Astrocyte of the spinal cord (primary cell): ENCODE measurements at places on chromosomes 12 and 14.

GRCh38 chr12:43325786-43326185 is 226.2 kb downstream of the ADAMTS20 start:
- no peak for DNase-seq

- DNase-seq: peak; percentile 35
Observed at GRCh38 chr14:91482263-91483013, 27.7 kb downstream of the PPP4R3A start.

- peak; percentile 79 for DNase-seq
Observed at GRCh38 chr12:6547987-6548386, 7.9 kb downstream of the IFFO1 start.

DNA sequence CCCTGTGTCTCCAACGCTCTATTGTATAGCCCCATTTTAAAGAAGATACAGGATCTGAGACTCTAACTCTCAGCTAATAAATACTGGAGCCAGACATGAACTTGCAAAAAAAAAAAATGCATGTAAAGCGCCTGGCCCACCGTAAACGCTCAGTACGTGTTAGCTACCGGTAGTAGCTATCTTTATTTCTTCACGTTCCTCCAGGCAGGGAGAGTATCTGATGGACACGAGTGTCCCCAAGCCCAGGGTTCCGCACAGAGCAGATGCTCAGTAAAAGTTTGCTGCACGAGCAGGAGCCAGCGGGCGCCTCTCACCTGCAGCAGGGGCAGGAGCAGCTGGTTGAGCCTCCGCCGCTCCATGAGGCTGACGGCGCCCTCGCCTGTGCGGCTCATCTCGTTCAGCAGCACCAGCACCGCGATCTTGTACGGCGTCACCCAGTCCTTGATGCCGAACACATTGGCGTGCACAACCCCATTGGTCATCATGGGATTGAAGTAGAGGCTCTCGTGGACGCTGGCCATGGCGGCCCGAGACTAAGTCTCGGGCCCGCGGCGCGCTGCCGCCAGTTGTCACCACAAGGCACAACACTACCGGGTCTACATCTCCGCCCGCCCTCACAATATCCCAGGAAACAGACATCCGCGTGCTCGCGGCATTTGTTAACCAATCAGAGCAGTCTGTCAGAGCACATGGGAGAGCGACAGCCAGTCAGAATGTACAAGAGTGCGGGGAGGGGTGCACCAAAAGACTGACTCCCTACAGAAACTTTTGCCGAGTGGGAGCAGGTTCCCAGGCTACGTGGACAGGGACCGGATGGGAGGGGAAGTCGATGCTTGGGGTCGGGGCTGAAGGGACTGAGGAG is at the start of gene ANAPC5:
Gene ANAPC5, minus strand, starts transcription at position 592 of the 862 bp plus-strand sequence. Its CDS starts 71 bp downstream, at position 521.
- DNase-seq: peak; percentile 99

- no peak for DNase-seq
Observed at GRCh38 chr14:53190938-53191337, 37.8 kb upstream of the DDHD1 start.

DNA sequence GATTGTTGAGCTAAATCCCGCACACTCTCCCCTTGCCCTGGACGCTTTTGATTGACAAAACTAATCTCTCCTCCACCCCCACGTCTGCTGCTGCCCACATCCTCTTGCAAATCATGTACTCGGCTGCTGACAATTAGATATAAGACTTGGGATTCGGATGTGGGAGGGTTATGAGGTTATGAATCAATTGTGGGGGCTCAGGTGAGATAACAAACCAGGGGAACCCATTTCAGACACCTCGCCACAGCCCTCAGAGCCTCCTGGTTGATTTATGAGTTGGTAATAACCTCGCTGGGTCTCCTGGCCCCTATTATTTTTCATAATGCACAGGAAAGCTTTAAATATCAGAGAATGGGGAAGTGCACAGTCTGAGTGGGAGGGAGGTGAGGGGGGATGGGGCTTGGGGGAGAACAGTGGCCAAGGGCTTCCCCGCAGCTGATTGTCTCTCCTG is 449.9 kb downstream of the DPF3 start:
- DNase-seq: no peak

- DNase-seq: no peak
Observed at GRCh38 chr14:27372771-27373170, 774.9 kb upstream of the NOVA1 start.

GRCh38 chr12:117127933-117128823 is 29.0 kb upstream of the TESC start:
- DNase-seq: no peak

- peak; percentile 53 for DNase-seq
Observed at GRCh38 chr14:67704484-67705089, 2.9 kb downstream of the RDH12 start.

GRCh38 chr12:12642916-12643315 is 31.2 kb downstream of the CREBL2 start:
- no peak for DNase-seq

DNA sequence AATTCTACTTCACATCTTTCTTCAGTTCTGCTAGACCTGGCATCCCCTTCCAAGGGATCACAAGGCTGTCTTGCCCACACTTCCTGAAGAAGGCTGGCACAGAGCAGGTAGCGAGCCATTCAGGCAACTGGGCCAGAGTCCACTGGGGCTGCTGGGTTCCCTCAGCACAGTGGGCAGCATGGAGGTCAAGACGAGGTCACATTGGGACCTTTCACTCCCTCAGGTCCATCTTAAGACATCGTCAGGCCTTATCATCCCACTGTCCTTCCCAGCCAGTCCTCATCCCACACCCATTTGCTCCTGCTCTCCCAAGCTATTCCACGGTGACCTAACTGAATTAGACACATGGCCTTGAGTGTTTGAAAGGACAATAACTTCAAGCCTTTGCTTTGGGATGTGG is 143.1 kb upstream of the HIF1A start:
- no peak for DNase-seq

- DNase-seq: peak; percentile 70
Observed at GRCh38 chr14:69247676-69248440, 12.1 kb upstream of the GALNT16 start.

- peak; percentile 36 for DNase-seq
Observed at GRCh38 chr12:121581686-121582429, 1.0 kb upstream of the KDM2B start.

GRCh38 chr12:6964605-6965025 is 5.8 kb downstream of the PHB2 start:
- DNase-seq: no peak

GRCh38 chr12:19842116-19842515 is 402.8 kb downstream of the AEBP2 start:
- no peak for DNase-seq
